Right renal cortex interstitium (tissue), 3 donors: ENCODE measurements at places on chromosomes 16 and 17. TPM values are rescaled to one million over a fixed set of nuclear protein-coding genes. Genes with fewer than 3 reads are reported as not detected.

TMC8 gene
- 0.97 TPM for polyA plus RNA-seq

CACNG3 gene
- not detected for polyA plus RNA-seq

NPIPB9 gene
- polyA plus RNA-seq: 1.7 TPM

MYL11 gene
- 0.72 TPM for polyA plus RNA-seq

MOSMO gene
- 18.1 TPM for polyA plus RNA-seq

GRAPL gene
- polyA plus RNA-seq: 2.5 TPM
